Natural killer cell (primary cell): ENCODE measurements at places on chromosomes 4 and X.

DNA sequence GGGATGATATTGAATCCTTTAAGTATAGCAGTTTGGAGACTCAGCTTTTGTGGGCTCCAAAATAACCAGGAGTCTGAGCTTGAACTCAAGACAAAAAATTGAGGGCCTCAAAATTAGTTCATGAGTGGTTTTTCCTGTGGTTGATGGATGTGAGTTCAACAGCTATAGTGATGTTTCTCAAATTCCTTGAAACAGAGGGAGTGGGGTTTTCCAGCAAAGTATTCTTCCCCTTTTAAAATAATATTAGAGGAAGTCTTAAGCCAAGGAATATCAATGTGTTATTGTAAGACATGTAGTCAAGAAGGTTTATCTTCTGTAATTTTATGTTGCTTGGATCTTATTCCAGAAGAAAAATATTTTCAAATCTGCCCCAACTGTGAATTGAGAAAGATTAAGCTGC lies 10.6 kb downstream of the OTC start:
- DNase-seq, result no peak
- no peaks in the 10 kb centered on the region for H3K27me3 ChIP-seq
- H3K4me3 ChIP-seq, result no peak overlapping the region
- no peaks in the 10 kb centered on the region for H3K36me3 ChIP-seq
- H3K4me1 ChIP-seq, result no peaks in the 10 kb centered on the region

DNA sequence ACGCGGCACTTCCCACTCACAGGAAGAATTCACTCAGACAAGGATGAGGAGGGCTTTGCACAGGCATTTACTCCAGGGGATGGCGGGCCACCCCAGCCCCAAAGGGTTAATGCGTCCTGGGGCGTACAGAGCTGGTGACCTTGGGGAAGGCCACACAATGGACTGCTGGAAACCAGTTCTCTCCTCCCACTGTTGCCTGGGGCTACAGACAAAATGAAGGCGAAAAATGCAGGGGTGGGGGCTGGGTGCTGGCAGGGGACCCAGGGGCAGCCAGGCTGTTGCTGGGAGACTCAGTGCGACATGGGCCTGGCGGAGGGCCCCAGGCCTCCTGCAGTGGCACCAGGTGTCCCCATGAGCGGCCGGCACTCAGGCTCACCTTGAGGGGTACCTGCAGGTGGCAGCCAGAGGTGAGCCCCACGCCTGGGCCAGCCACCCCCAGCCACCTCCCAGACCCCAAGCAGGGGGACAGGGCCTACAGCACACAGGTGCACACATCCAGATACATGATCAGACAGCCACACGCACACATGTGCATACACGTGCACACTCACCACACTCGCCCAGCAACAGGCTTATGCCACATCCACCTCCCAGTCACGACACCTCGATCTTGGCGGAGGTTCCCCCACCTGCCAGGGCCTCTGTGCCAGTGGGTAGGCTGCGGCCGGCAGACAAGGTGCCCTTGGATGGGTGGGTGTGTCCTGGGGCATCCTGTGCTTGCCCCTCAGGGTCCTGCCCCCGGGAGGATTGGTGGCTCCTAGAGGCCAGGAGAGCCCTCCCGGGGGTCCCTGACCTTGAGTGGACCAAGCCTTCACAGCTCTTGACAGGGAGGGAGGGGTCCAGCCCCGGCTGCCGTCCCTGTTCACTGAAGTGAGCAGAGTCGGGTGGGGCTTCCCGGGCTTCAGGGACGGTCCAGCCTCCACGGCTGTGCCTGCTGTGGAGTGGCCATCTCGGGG lies 13.1 kb downstream of the NAT8L start:
- H3K36me3 ChIP-seq, result no peaks in the 10 kb centered on the region
- no peaks in the 10 kb centered on the region for H3K27me3 ChIP-seq
- DNase-seq, result no peak
- no peaks in the 10 kb centered on the region for H3K4me1 ChIP-seq
- no peak overlapping the region for H3K4me3 ChIP-seq

- H3K36me3 ChIP-seq, result no peaks in the 10 kb centered on the region
- no peak for DNase-seq
- no peak overlapping the region for H3K4me3 ChIP-seq
- H3K27me3 ChIP-seq, result no peaks in the 10 kb centered on the region
Measured at GRCh38 chr4:12697970-12698369, 786.2 kb downstream of the RAB28 start.

DNA sequence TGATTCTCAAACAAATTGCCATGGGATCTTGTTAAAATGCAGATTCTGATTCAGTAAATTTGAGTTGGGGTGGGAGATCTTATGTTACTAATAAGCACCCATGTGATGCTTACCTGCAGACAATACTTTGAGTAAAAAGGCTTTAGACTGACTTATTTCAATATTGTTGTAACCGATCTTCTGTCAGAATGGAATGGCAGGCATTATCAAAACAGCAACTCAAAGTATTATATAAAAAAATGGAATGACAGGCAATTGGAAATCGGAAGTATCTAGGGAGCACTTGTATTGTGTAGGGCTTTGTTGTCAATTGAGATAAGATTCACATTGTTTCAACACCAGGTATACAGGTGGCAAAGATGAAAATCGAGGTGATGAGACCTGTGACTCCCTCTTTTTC lies 67.5 kb downstream of the C4orf33 start:
- no peak for DNase-seq
- H3K27ac ChIP-seq, result no peak overlapping the region
- no peaks in the 10 kb centered on the region for H3K4me1 ChIP-seq
- H3K36me3 ChIP-seq, result no peaks in the 10 kb centered on the region
- no peak overlapping the region for H3K4me3 ChIP-seq

DNA sequence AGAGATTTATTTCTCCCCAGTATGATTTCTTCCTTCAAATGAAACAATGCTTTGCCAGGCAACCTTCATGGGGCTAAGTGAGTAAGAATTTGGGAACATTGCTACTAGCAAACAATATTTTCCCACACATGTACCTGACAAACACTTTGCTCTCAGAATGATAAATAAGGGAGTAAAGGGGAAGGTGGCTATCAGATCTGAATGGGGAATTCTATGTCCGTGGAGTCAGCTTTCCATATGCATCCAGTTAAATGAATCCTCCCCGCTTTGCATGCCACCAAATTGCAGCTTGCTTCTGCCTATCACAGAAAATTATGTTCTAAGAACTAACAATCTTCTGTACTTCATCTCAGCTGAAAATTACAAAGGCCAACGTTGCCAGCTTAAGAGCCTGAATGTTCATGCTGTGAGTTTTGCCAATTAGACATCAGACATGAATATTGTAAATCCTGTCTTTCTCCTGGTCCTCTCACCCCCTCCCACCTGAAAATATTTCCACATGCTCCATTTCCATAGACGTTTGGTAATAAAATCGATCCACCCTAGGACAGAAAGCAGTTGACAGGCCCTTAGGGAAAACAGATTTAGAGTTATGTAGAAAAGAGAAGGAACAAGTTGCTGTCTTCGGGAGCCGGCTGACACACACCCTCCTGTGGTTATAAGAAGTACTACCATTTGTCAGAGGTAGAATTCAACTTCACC lies 6.3 kb downstream of the MEPE start:
- H3K27ac ChIP-seq, result no peak overlapping the region
- no peak overlapping the region for H3K4me3 ChIP-seq
- no peaks in the 10 kb centered on the region for H3K4me1 ChIP-seq
- peaks cover 5% of the 10 kb centered on the region for H3K27me3 ChIP-seq
- DNase-seq, result no peak

- H3K27ac ChIP-seq, result no peak overlapping the region
- no peaks in the 10 kb centered on the region for H3K4me1 ChIP-seq
- H3K36me3 ChIP-seq, result no peaks in the 10 kb centered on the region
- no peak overlapping the region for H3K4me3 ChIP-seq
- no peak for DNase-seq
Measured at GRCh38 chr4:139940600-139940999, 213.4 kb downstream of the MAML3 start.

DNA sequence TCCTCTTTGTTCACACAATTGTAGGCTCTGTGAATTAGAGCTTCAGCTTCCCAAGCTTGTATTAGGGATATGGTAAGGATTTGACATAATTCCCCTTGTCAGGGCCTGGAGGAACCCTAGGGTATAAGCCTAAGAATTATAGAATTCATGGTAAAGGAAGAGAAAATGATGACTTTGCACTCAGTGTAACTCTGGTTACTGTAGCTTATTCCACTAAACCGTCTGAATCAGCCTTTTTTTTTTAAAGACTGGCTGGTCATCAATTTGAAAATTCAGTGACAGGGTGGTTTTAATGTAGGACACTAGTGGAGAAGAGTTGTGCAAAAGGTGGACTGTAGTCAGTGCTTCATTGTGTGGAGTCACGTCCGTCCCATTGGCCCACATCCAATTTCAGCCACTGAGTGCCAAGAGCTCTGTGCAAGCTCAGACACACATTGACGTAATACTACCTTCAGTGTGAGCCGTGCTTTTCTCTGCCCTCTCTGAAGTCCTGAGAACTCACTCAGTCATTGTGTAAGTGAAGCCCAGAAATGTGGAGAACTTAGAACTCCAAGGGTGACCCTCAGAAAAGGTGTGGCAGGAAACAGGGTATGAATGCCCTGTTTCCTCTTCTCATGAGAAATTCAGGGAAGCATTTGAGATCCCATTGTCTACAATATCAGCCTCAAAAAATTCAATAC lies 449.8 kb downstream of the C4orf33 start:
- H3K4me1 ChIP-seq, result no peaks in the 10 kb centered on the region
- no peak overlapping the region for H3K4me3 ChIP-seq
- no peak for DNase-seq

GRCh38 chr4:184355111-184355604 lies 119.2 kb downstream of the IRF2 start:
- no peaks in the 10 kb centered on the region for H3K27me3 ChIP-seq
- H3K4me1 ChIP-seq, result peaks cover 17% of the 10 kb centered on the region
- no peaks in the 10 kb centered on the region for H3K36me3 ChIP-seq
- peak overlapping the region; percentile 37 for H3K27ac ChIP-seq
- no peak overlapping the region for H3K4me3 ChIP-seq

GRCh38 chr4:169621731-169622492 lies 1.5 kb downstream of the CLCN3 start:
- no peak overlapping the region for H3K4me3 ChIP-seq
- DNase-seq, result peak; percentile 80
- H3K4me1 ChIP-seq, result peaks cover 9% of the 10 kb centered on the region
- H3K36me3 ChIP-seq, result no peaks in the 10 kb centered on the region
- H3K27ac ChIP-seq, result peak overlapping the region; percentile 68

GRCh38 chr4:111923786-111924185 lies 221.5 kb upstream of the FAM241A start:
- H3K4me1 ChIP-seq, result no peaks in the 10 kb centered on the region
- no peak for DNase-seq
- H3K27me3 ChIP-seq, result no peaks in the 10 kb centered on the region

GRCh38 chr4:7878323-7878722 lies 61.3 kb downstream of the AFAP1 start:
- peaks cover 5% of the 10 kb centered on the region for H3K4me1 ChIP-seq
- no peak overlapping the region for H3K4me3 ChIP-seq
- no peak for DNase-seq

- no peaks in the 10 kb centered on the region for H3K4me1 ChIP-seq
- no peak overlapping the region for H3K27ac ChIP-seq
- H3K27me3 ChIP-seq, result no peaks in the 10 kb centered on the region
- H3K36me3 ChIP-seq, result no peaks in the 10 kb centered on the region
- H3K4me3 ChIP-seq, result no peak overlapping the region
Measured at GRCh38 chrX:112816908-112817307, 23.7 kb downstream of the AMOT start.

DNA sequence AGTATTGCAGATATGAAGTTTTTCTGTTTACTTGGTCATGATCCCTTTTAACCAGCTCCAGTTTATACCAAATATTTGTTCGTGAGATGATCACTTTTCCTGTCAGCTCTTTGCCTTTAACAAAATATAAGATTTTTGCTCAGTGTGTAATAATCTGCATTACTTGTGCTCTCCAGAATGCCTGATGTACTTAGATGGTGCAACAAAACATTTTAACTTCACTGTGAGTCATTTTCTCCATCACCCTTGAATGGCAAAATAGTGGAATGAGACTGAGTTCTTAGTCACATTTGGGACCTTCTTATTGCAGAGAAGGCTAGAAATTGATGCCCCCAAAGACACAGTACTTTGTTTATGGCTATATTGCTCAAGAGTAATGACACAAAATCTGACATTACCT lies 252.0 kb downstream of the FRMPD4 start:
- no peak for DNase-seq
- H3K27ac ChIP-seq, result no peak overlapping the region
- no peak overlapping the region for H3K4me3 ChIP-seq
- no peaks in the 10 kb centered on the region for H3K27me3 ChIP-seq
- no peaks in the 10 kb centered on the region for H3K36me3 ChIP-seq

- H3K27ac ChIP-seq, result no peak overlapping the region
- no peaks in the 10 kb centered on the region for H3K36me3 ChIP-seq
- no peaks in the 10 kb centered on the region for H3K4me1 ChIP-seq
- no peak overlapping the region for H3K4me3 ChIP-seq
Measured at GRCh38 chr4:95957054-95957453, 117.2 kb downstream of the PDHA2 start.

DNA sequence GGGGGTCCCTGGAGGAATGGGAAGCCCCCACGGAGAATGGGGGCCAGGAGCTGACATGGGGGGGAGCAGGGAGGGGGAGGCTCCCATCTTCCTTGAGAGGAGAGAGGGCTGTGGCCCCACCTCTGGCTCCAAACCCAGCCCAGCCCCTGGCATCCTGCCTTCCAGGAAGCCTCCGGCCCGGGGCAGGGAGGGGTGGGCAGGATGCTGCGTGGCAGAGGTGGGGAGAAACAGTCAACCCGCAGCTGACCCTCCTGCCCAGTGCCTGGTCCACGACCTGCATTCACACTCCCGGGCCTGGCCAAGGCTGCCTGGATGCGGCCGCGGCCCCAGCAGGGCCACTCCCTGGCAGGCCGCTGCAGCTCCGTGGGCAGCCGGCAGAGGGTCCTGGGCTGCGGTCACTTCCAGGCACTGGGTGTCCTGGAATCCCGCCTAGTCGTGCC lies 39.0 kb downstream of the CPLX1 start:
- no peak overlapping the region for H3K27ac ChIP-seq
- peaks cover 16% of the 10 kb centered on the region for H3K4me1 ChIP-seq
- peaks cover 17% of the 10 kb centered on the region for H3K27me3 ChIP-seq
- peak; percentile 7 for DNase-seq
- no peaks in the 10 kb centered on the region for H3K36me3 ChIP-seq
- H3K4me3 ChIP-seq, result no peak overlapping the region

DNA sequence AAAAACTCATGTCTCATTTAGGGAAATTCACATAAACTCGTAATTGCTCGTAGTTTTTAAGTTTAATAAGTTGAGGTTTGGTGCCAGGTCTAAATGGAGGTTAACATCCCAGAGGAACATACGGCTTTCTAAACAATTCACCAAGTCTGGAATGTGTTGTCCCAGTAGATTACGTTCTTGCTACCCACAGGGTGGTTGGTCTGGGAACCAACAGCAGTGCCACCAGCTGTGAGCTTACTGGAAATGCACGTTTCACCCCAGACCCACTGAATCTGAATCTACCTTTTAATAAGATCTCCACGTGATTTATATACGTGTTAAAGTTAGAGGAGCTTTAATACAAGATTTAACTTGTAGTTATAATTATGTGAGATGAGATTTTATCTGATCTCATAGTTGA lies 134.3 kb downstream of the BMPR1B start:
- H3K36me3 ChIP-seq, result no peaks in the 10 kb centered on the region
- no peaks in the 10 kb centered on the region for H3K4me1 ChIP-seq
- DNase-seq, result no peak
- no peak overlapping the region for H3K4me3 ChIP-seq
- H3K27ac ChIP-seq, result no peak overlapping the region
